Stimulated activated CD8-positive, alpha-beta memory T cell treated with anti-CD3 and anti-CD28 coated beads, Interleukin-2, amount 100 ng/mL, for 1 hour (primary cell): ENCODE measurements at places on chromosomes 1 and 21.

- no peak for DNase-seq
Observed at GRCh38 chr1:38217316-38217715, 170.7 kb upstream of the POU3F1 start.

DNA sequence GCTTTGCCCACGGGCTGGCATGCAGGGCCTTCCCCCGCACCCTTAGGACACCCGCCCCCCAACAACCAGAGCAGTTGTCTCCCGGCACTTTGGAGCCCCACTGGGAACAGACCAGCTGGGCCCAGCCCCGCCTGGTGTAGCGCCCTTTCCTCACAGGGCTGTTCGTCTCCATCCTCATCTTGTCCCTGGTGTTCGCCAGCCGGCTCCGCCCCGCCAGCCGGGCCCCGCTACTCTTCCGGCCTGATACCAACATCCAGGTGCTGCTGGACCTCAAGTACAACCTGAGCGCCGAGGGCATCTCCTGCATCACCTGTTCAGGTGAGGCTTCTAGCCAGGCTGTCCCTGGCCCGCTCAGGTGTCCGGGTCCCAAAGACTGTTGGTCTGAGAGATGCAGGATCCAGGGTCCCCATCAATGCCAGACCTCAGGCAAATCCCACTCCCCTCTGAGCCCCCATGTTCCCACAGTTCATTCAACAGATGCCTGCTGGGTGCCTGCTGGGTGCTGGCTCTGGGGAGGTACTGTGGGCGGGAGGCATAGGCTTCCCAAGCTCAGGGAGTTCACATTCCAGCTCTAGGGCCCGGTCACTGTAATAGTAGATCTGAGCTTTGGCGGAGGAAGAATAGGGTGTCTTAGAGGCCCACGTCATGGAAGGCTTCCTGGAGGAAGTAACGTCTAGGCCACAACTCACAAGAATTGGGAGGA, 41.7 kb downstream of the DISP3 start:
- DNase-seq: no peak

- DNase-seq: no peak
Observed at GRCh38 chr1:176617881-176618280, 154.9 kb downstream of the PAPPA2 start.

DNA sequence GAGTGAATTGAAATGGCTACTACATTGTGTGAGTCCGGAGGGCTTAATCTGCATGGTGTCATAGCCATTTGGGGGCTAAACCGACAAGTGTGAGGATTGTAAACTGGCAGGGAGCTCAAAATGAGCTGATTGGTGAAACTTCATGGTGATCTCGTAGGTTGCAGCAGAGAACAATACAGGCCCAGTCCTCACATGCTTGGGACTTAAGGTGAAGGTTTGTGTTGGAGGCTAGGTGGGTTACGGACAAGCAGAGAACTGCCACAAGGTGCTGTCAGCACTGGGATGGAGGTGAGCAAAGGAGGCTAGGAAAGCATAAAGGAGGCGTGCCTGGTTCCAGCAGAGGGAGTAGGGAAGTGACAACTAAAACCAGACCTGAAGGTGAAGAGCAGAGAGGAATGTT, 9.4 kb downstream of the PGM1 start:
- no peak for DNase-seq

- no peak for DNase-seq
Observed at GRCh38 chr1:227944931-227945890, 2.5 kb downstream of the WNT9A start.

GRCh38 chr1:9427388-9427787, 111.9 kb upstream of the SLC25A33 start:
- no peak for DNase-seq
